ENCODE measurements at places on chromosomes 1 and 21. TPM values are rescaled to one million over a fixed set of nuclear protein-coding genes. Genes with fewer than 3 reads are reported as not detected.
A peak's percentile ranks its signal among the peaks of the same experiment; 100 is the strongest.

DNA sequence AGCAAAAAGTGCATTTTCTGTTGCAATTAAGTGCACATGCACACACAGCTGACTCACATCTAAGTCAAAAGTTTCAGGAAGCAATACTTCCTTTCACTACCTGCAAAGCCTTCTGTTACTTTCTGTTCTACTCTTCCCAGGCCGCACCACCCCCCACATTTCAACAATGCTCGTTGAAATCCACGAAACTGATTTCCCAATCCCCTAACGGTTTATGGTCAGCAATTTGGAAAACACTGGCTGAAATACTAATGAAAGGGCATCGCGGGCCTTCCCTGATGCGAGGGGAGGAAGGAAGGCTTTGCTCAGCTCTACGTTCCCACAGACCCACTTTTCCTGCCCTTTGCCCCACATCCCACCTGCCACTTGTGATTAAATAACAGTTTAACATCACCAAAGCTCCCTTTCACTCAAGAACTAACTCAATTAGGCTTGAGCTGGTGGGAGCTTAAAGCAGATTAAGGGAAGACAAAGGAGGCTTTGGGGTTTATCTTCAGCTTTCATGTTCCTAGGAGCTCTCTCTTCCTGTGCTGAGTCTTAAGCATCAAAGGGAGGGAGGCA is 243.2 kb upstream of the RAB4A start:
- H3K36me3 ChIP-seq = no peaks in the 10 kb centered on the region
- H3K27me3 ChIP-seq = no peaks in the 10 kb centered on the region
- peaks cover 21% of the 10 kb centered on the region for H3K4me1 ChIP-seq
- peak; percentile 73 for DNase-seq

GRCh38 chr1:39886757-39887231 is 3.5 kb upstream of the TRIT1 start:
- H3K4me3 ChIP-seq = no peak overlapping the region
- no peak for DNase-seq
- no peaks in the 10 kb centered on the region for H3K27me3 ChIP-seq
- H3K27ac ChIP-seq = no peak overlapping the region
- no peaks in the 10 kb centered on the region for H3K36me3 ChIP-seq

DNA sequence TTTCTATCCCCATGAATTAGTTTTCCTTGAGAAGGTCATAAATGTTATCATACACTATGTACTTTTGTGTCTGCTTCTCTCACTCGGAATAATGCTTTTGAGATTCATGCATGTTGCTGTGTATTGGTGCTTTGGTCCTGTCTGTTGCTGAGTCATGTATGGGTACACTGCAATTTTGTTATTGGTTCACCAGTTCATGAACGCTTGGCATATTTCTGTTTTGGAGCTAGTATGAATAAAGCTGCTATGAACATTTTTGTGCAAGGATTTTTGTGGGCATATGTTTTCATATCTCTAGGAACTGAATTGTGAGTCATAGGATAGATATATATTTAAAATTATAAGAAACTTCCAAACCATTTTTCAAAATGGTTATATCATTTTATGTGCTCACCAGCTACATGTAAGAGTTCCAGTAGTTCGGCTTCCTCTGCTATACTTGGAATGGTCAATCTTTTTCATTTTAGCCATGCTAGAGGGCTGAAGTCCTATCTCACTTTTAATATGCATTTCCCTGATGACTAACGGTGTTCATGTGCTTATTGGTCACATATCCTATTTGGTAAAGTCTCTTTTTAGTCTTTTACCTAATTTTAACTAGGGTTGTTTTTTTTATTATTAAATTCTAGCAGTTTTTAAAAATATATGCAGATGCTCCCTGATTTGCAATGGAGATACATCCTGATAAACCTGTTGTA is 38.2 kb downstream of the ETS2 start:
- no peak for DNase-seq
- no peaks in the 10 kb centered on the region for H3K27me3 ChIP-seq
- no peak overlapping the region for H3K4me3 ChIP-seq
- H3K36me3 ChIP-seq = no peaks in the 10 kb centered on the region
- H3K4me1 ChIP-seq = peaks cover 6% of the 10 kb centered on the region
- H3K27ac ChIP-seq = no peak overlapping the region

ILDR2 gene
- 1.6 TPM for total RNA-seq

DNA sequence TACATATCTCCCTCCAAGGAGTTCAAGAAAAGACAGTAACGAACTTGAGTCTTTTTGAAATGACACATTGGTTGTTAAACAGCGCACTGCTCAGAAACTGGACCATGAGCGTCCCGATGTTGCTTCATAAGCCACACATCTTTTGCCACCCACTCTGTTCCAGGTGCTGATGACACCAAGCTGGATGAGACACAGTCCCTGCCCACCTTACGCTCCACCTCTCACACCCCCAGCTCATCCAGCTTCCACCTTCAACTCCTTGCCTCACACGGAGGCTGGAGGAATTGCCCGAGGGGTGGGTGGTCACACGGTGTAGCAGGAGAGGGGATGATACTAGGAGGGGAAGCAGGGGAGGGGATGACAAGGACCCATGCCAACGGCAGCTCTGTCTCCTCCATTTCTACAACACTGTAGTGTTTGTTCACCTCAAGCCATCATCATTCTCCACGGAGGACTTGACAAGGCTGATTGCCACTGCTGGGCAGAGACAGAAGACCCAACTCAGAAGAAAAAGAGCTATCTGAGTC is 148.5 kb upstream of the TNR start:
- no peaks in the 10 kb centered on the region for H3K27me3 ChIP-seq
- no peak for DNase-seq
- H3K27ac ChIP-seq = no peak overlapping the region
- H3K4me3 ChIP-seq = no peak overlapping the region

GRCh38 chr1:32991386-32991785 is 26.8 kb upstream of the RNF19B start:
- H3K4me3 ChIP-seq = no peak overlapping the region
- H3K27ac ChIP-seq = peak overlapping the region; percentile 84
- no peaks in the 10 kb centered on the region for H3K36me3 ChIP-seq
- no peak for DNase-seq
- no peaks in the 10 kb centered on the region for H3K27me3 ChIP-seq

LINGO4 gene
- total RNA-seq = 0.50 TPM

CSF3R gene
- 214 TPM for total RNA-seq

MPL gene
- 0.65 TPM for total RNA-seq

GRCh38 chr21:25640202-25640942 is 1.3 kb downstream of the JAM2 start:
- H3K27me3 ChIP-seq = peaks cover 10% of the 10 kb centered on the region
- peaks cover 24% of the 10 kb centered on the region for H3K4me1 ChIP-seq
- H3K27ac ChIP-seq = peak overlapping the region; percentile 78
- DNase-seq = no peak
- no peaks in the 10 kb centered on the region for H3K36me3 ChIP-seq

BNIPL gene
- total RNA-seq = 8.2 TPM

- H3K27ac ChIP-seq = no peak overlapping the region
- DNase-seq = no peak
- no peaks in the 10 kb centered on the region for H3K4me1 ChIP-seq
- no peaks in the 10 kb centered on the region for H3K27me3 ChIP-seq
Measured at GRCh38 chr1:101376121-101377083, 139.6 kb downstream of the S1PR1 start.

- no peaks in the 10 kb centered on the region for H3K27me3 ChIP-seq
- no peak for DNase-seq
- no peak overlapping the region for H3K4me3 ChIP-seq
- H3K36me3 ChIP-seq = no peaks in the 10 kb centered on the region
- no peak overlapping the region for H3K27ac ChIP-seq
Measured at GRCh38 chr1:219566951-219567947, 45.7 kb downstream of the ZC3H11B start.

DCDC2B gene
- 3.2 TPM for total RNA-seq

UBXN10 gene
- 7.8 TPM for total RNA-seq

DNA sequence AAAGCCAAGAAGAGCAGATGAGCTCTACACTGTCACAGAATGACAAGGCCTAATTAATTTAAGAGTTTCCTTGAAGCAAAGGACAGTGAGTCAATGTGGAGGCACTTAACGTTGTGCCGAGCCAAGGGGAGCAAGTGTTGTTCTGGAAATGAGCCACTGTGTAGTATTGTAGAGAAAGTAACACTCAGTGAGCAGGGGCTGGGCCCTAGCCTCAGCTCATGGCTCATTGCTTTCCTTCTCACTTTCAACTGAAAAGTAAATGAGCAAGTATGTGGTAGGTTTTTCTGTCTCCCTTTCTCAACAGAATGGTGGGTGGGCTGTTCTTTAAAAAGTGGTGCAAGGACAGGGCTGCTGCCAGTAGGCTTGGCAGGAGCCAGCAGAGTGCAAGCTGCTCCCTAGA is 11.8 kb upstream of the KIAA0040 start:
- H3K27ac ChIP-seq = peak overlapping the region; percentile 2
- no peak for DNase-seq
- no peaks in the 10 kb centered on the region for H3K36me3 ChIP-seq
- H3K27me3 ChIP-seq = no peaks in the 10 kb centered on the region
- H3K4me3 ChIP-seq = no peak overlapping the region

FCRL6 gene
- 2.3 TPM for total RNA-seq

- H3K36me3 ChIP-seq = no peaks in the 10 kb centered on the region
- H3K27me3 ChIP-seq = no peaks in the 10 kb centered on the region
- H3K4me3 ChIP-seq = no peak overlapping the region
- no peaks in the 10 kb centered on the region for H3K4me1 ChIP-seq
- H3K27ac ChIP-seq = no peak overlapping the region
Measured at GRCh38 chr1:216739793-216740192, 16.6 kb upstream of the ESRRG start.

DNA sequence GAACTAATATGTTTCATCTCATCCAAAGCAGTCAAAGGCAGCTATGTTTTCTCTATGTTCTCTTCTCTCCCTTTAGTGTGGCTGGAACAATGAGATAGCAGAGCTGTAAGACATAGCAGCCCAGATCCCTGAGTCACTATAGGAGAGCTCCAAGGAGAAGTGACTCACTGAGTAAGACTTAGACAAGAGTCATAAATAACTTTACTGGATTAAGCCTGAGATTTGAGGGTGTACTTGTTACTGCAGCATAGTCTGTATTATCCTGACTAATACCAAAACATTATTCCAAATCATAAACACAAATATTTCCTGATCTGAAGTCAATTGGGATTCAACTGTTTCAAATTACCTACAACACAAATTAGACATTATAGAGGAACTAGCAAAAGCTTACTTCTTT is 3.9 kb downstream of the KRTAP19-8 start:
- H3K4me3 ChIP-seq = no peak overlapping the region
- no peaks in the 10 kb centered on the region for H3K36me3 ChIP-seq
- H3K27ac ChIP-seq = no peak overlapping the region
- H3K27me3 ChIP-seq = no peaks in the 10 kb centered on the region
- no peaks in the 10 kb centered on the region for H3K4me1 ChIP-seq
- DNase-seq = no peak

SELE gene
- 0.38 TPM for total RNA-seq

DNA sequence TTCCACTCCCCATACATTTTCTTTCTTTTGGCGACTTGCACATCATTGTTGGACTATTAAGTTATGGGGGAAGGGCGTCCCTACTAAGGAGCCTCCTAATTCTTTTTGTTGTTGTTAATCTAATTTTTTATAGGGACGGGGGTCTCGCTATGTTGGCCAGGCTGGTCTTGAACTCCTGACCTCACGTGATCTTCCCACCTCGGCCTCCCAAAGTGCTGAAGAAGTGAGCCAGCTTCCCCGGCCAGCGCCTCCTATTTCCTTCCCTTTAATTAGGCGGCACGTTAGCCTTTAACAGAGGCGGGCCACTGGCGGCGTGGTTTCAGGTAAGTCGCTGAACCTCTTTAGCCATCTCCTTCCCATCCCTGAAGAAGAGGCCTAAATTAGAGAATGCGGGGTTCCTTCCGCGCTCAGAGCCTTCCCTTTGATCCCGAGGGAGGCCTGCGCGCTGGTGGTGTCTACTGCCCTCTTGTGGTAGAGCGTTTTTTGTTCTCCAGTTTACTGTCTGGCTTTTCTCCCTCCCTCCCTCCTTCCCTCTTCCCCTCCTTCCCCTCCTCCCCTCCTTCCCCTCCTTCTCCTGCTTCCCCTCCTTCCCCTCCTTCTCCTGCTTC is 38.1 kb downstream of the TNFRSF9 start:
- DNase-seq = peak; percentile 64
- no peaks in the 10 kb centered on the region for H3K36me3 ChIP-seq
- H3K4me3 ChIP-seq = peak overlapping the region; percentile 28
- H3K4me1 ChIP-seq = peaks cover 6% of the 10 kb centered on the region
- H3K27me3 ChIP-seq = no peaks in the 10 kb centered on the region

KIF26B gene
- 1.2 TPM for total RNA-seq

DNA sequence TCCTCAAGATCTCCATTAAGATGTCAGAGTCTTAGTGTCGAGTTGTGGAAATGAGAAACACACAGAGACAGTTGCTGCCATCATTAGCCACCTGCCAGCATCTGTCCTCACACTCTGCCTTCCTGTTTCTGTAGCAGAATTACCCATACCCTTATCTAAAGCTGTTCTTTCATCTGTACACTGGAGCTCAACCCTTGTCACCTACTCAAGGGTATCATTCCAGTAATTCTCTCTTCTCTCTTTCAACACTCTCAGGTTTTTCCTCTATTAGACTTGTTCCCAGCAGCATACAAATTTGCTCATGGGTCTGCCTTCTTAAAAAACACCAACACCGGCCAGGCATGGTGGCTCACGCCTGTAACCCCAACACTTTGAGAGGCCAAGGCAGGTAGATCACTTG is 27.4 kb upstream of the RNF2 start:
- H3K4me3 ChIP-seq = no peak overlapping the region
- H3K27ac ChIP-seq = no peak overlapping the region
- no peaks in the 10 kb centered on the region for H3K4me1 ChIP-seq

DNA sequence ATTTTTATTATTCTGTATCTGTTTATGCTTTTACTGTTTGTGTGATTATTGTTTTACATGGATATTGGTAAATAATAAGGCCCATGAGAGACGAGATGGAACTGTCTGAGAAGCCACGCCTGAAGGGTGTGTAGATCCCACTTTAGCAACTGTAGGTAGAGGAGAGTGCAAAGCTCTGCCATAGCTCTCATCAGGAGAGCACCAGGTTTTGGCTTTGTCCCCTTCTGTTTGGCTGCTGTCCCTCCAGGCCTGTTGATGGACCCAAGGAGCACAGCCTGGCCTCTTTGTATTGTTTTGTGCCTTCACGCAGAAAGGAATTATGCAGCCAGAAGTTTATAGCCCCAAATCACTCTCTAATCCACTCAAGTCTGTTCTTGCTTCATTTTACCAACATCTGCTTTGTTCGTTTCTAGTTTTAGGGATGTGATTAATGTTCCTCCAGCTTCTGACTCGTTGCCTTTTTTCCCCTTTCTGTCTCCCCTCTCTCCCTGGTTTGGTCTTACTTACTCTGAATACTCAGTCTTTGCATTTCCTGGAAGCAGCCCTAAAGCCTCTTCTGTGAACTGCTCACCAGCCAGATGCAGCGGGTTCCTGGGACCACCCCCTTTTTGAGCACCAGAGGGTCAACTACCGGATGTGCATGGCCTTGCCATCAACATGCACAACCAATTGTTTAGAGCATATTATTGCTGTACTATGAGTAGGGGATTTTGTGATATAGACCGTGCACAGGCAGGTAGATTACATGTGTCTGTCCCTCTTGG is 127.3 kb downstream of the HHAT start:
- H3K4me3 ChIP-seq = no peak overlapping the region
- no peak overlapping the region for H3K27ac ChIP-seq
- no peaks in the 10 kb centered on the region for H3K27me3 ChIP-seq
- DNase-seq = no peak
- H3K36me3 ChIP-seq = no peaks in the 10 kb centered on the region
